ENCODE measurements at places on chromosomes 5 and 9.
A peak's percentile ranks its signal among the peaks of the same experiment; 100 is the strongest.

DNA sequence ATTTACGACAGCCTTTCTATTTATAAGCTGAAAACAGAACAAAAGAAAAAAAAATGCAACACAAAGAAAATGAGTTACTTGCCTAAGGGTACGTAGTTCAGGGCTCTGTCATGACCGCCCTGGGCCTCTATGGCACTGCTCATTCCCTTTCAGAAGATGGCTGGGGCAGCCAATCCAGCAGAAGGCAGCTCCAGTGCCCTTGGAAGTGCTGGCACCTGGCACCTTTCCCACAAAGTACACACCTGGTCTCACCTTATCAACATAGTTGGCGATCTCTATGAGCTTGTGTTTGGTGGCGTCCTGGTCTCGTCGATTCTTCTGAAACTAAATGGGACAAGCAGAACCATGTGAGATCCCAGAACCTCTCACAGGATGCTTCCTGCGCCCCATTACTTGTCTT lies 53.2 kb downstream of the NIPAL4 start:
- no peak for DNase-seq

DNA sequence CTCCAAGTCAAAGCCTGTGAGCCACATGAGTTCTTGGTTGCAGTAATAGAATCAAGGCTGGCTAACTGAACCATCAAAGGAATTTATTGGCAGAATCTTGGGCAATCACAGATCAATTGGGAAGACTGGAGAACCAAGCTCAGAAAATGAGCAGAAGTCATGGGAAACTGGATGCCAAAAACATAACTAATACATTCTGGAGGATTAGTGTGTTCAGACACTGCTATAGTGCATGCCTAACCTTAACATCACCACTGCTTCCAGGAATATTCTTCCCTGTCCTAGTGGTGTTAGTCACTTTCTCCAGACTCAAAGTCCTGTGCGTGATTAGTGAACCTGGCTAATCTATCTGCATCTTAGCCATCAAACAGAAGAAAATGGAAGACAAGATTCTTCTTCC lies 843.7 kb downstream of the EFNA5 start:
- peak; percentile 89 for DNase-seq

DNA sequence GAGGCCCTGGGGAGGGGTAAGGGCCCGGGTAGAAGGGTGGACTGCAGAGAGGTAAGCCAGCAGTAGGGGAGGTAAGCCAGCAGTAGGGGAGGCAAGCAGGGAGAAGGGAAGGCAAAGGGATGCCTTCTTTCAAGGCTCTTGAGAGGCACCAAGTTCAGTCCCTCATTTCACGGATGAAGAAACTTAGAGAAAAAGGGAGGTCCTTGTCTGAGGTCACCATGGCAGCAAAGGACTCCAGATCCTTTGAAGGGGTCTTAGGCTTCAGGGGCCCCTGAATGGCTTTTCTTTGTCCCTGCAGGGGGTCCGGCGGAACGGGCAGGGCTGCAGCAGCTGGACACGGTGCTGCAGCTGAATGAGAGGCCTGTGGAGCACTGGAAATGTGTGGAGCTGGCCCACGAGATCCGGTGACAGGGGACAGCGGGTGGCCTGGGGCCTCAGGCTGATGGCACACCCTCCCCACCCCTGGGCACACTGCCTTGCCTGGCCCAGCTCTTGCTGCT lies 42.6 kb downstream of the RGS3 start:
- no peak for DNase-seq

- DNase-seq = no peak
Measured at GRCh38 chr9:133489253-133490190, 10.6 kb upstream of the SLC2A6 start.

DNA sequence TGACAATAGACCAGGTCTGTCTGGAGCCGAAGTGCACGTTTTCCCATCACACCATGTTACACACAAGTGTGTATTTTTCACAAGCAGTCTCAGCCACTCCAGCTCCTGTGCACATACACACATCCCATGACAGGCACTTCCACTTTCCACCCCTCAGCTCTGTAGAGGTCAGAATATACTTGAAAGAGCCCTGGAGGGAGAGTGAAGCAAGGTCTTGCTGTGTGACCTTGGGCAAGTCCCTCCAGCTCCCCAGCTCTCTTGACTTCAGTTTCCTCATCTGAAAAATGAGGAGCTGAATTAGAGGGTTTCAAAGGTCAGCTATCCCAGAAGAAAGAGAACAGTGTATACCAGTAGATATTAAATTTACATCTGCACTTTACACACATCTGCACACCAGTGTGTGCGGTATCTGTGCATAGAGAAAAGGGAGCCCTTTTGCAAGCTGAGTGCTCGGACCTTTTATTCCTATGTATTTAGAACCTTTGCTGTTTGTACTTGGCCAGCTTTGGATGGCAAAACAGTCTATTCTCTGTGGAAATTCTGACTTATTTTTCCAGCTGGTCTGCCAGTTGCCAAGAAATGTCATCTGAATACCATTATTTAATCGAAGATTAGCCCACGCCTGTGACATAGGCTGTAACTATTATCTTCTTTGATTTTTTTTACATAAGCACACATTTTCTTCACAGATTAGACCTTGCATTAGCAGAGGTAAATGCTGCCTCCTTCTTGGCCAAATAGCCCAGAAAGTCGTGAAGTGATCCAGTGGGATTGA lies 528.0 kb downstream of the BNC2 start:
- DNase-seq = no peak

DNA sequence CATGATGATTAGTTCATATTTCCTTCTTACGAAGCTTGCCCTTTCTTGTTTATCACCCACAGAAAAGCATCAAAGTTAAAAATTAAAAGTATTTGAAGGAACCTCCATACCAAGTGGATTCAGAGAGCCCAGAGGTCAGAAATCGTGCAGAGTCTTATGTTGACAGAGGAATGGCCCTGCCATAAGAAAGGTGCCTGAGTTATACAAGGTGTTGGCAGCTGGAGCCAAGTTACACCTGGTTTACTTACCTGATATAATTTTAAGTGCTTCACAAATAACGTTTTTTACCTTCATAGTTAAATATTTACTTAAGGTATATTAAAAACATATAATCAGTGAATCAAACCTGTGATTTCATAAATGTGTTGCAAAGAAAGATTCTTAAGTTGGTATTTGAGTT lies 42.3 kb upstream of the DHFR start:
- no peak for DNase-seq

DNA sequence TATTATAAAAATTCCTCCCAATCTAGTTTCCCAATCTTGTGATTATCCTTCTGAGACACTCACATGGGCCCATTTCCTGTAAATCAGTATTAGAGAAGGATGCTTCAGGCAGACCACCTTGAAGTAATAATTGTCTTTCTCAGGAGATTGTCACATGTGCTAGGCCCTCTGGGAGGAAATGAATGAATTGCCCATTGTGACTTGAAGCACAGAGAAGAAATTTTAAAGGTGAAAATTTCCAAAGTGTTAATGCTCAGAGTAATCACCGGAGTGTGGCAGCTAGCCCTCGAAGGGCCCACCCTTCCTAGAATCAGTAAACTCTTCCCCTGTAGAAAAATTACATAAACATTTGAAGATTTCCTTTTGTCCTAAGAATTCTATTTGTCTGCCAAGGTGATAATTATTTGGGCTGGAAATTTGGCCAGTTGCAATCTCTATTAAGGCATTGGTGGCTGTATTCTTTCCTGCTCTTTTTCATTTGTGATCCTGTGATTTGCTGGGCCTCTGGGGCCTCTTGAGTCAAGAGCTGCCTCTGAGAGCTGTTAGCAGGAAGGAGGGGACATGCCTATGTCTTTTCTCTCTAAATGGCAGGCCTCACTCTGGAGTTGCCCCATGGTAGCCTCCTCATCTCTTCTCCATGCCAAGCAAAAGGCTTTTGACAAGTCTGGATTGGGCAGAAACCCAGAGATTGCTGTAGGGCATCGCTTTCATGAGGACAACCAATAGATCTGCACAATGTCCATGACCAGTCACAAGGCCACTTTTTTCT lies 371.5 kb upstream of the ACTBL2 start:
- no peak for DNase-seq

GRCh38 chr9:107020040-107020530 lies 157.1 kb downstream of the ZNF462 start:
- DNase-seq = peak; percentile 68

DNA sequence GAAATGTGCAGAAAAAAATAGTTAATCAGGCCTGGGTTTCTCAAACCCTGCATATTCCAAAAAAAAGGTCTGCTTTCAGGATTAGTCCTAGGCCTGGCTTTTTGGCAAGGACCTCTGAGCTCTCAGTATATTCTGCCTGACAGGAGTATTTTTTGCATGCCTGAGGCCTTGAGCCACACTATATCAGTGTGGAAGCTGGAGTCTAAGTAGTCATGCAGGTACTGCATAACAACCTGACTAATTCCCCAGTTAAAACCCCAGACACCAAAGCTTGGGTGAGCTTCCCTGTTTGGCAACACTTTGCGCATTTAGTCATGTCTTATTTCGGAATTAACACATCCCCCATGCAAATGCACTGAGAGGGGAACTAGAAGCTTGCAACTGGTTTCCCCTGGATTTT lies 359.5 kb downstream of the CETN3 start:
- no peak for DNase-seq

- no peak for DNase-seq
Measured at GRCh38 chr5:150782850-150783249, 4.3 kb downstream of the SMIM3 start.

- no peak for DNase-seq
Measured at GRCh38 chr9:98043915-98044314, 12.6 kb upstream of the NANS start.

- DNase-seq = no peak
Measured at GRCh38 chr9:76732341-76732958, 31.8 kb upstream of the PCA3 start.

DNA sequence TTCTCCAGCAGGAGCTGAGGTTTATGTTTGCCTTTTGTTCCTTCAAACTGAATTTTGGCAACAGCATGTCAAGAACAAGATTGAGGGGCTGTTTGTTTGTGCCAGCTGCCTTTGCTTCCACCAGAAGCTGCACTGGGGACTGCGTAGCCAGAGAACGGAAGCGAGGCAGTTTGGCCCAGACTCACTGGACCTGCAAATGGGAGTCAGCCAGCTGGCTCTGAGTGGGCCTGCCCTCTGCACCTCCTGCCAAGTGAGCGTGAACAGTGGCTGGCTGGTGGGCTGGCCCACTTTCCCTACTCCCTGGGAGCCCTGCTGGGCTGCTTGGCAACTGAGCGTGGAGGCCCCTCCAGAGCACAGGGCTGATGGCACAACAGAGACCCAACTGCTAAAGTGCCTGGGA lies 111.6 kb downstream of the GALNT10 start:
- no peak for DNase-seq

GRCh38 chr5:102762562-102763227 lies 7.6 kb downstream of the PAM start:
- DNase-seq = no peak

GRCh38 chr5:171312129-171312974 lies 3.3 kb downstream of the TLX3 start:
- DNase-seq = no peak

DNA sequence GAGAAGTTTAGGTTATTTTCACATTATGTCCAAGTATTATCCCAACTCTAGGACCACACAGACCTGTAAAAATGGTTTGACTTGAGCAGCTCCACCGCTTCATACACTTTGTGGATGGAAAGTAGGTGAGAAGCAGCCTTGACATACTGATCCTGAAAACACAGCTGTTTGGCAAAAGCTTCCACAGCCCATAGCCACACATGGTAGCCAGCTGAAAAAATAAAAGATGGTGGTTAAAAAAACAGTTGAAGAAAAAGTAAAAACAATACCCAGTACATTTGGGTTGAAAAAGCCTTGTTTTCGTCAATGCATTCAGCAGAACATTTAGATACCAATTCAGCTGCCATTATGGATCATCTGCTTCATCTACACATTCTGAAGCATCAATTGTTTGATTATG lies 36.7 kb downstream of the GEMIN5 start:
- DNase-seq = no peak

DNA sequence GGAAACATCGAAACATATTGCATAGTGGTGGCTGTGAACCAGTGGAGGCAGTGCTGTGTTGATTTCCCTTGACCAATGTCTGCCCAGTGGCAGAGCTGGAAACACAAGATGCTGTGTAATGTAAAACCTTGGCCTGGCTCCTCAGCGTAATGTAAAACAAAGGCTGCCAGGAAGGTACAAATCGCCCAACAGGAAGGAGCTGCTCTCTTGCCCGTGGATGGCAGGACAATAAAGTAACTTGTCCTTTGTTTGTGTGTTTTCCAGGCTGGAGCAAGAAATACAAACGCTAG lies 143.4 kb downstream of the PALM2AKAP2 start:
- no peak for DNase-seq

DNA sequence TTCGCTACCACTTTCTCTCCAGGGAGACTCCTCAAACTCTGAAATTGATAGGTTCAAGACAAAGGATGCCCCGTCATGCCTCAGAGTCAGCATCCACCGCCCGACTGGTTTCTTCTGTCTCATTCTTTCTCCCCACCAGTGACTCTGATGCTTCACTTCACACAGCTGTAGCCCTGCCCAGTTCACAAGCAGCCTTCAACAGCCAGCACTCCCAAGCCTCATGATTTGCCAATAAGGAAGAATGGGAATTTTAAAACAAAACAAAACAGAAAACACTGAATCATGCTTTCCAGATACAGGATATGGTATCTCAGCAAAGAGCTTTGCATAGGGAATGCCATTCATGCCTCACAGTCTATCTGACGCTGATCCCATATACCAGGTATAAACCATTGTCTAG lies 371.2 kb upstream of the RORB start:
- no peak for DNase-seq

- DNase-seq = no peak
Measured at GRCh38 chr5:132753135-132753987, 6.1 kb downstream of the CCNI2 start.

DNA sequence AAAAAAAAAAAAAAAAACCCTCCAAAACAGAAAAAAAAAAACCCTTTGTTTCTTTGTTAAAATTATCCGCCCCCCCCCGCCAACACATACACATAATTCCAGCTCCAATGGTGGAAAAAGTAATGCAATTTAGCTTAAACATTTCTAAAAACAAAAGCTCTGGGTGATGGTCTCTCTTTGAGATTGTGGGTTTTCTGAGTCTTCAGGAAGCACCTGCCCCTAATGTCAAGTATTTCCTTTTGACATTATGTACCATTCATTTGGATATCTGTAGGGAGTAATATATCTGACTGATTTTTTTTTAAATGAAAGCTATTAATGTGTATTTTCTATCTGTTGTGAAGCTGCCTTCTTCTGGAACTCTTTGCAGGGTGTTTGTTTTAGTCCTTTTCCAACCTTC lies 389.7 kb downstream of the TAF11L14 start:
- no peak for DNase-seq

Measured in HS-5 (cell line).